Amniotic stem cell (primary cell): ENCODE measurements at places on chromosomes 3 and 15.

- DNase-seq: no peak
These were observed 28.5 kb downstream of the CYFIP1 start for GRCh38 chr15:22951381-22952280.

DNA sequence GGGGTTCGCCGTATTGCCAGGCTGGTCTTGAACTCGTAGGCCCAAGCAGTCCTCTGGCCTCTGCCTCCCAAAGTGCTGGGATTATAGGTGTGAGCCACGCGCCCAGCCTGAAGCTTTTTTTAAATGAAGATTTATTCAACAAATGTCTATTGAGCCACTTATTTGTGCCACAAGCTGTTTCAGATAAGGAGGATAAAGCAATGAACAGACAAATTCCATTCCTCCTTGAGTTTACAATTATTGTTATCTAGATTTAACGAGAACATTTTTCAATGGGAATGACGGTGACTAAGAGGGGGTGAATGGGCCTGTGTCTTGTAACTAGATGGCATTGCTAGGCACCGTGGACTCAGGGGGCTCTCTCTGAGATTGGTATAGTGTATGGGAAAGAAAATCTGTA, 10.2 kb downstream of the PPARG start:
- no peak for DNase-seq

GRCh38 chr15:72685925-72686794, at the start of the genes BBS4 and HIGD2B:
Gene BBS4 (plus strand): TSS chr15:72686207. CDS start chr15:72686228, 21 bp downstream.
Gene HIGD2B (minus strand): TSS chr15:72686182. CDS start chr15:72676374, 9,808 bp downstream.
- no peak for DNase-seq

DNA sequence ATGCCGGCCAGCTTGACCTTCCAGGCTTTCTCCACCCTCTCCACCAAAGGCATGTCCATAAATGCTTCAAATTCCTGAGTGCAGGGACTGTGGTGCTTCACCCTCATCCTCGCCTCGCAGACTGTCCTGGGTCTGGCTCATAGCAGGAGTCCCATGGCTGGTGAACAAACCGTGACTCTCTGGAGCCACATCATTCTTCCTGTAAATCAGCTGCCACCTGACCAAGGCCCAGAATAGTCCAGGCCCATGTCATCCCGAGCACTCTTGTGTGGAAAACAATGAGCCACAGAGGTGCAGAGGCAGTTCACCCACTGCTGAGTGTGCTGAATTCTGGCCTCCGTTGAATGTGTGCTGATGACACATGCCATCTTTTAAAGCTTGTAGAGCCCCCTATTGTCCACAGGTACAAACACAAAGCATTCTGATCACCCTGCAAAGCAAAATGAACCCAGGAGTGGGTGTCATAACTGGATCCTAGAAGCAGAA, 68.6 kb downstream of the ABHD5 start:
- DNase-seq: no peak
